ENCODE measurements at places on chromosomes 2 and 18.

- no peak for DNase-seq
These were observed 65.0 kb upstream of the NCKAP5 start for GRCh38 chr2:133633309-133633708.

DNA sequence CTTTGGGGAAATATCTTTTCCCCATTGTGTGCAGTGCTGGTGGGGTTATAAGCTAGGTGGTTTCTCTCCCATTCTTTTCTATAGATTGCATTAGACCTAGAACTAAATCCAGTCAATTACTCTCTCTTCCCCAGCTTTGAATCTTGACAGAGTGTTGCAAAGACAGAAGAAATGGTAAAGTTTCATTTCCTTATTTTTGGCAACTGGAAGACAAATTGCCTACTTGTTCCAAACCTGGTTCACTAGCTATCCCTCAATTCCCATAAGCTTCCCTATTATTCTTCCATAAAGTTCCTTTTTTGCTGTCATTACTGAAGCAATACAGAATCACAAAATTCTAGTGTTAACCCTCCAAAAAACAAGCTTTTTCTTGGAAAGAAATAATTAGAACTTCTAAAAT, 94.0 kb upstream of the ITGA4 start:
- DNase-seq = no peak

DNA sequence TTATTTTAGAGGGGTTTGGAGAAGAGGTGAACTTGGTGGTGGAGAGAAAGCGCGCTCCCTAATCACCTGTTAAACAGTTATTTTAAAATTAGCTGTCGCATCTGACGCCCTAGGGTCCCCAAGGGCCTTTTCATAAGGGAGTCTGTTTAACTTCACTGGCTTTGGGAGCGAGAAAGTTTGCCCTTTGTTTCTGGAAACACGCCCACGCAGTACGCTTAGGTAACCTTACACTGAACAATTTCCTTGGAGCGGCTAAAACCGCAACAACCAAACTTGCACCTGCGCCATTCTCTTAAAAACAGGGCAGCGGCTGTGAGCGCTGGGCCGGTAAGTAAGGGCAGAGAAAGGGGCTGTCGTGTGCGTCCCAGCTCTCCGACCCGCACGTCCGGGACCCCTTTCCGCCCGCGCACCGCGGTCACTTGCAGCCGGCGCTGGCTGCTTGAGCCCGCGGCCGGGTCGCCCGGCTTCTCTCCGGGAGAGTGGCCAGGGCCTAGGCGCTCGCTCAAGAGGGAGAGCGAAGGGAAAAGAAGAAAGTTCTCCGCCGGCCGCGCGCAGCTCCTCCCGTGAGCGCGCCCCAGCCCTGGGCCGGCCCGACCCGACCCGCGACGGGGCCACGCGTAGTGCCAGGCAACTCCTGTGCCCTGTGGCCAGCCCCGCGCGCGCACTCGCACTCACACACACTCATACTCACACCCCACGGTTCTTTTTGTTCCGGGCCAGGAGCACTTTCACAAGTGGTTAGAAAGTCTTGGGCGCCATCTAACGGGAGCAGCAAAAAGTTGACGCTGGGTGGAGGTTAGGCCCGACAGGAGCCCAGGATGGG, 19.2 kb downstream of the POU3F3 start:
- DNase-seq = no peak

DNA sequence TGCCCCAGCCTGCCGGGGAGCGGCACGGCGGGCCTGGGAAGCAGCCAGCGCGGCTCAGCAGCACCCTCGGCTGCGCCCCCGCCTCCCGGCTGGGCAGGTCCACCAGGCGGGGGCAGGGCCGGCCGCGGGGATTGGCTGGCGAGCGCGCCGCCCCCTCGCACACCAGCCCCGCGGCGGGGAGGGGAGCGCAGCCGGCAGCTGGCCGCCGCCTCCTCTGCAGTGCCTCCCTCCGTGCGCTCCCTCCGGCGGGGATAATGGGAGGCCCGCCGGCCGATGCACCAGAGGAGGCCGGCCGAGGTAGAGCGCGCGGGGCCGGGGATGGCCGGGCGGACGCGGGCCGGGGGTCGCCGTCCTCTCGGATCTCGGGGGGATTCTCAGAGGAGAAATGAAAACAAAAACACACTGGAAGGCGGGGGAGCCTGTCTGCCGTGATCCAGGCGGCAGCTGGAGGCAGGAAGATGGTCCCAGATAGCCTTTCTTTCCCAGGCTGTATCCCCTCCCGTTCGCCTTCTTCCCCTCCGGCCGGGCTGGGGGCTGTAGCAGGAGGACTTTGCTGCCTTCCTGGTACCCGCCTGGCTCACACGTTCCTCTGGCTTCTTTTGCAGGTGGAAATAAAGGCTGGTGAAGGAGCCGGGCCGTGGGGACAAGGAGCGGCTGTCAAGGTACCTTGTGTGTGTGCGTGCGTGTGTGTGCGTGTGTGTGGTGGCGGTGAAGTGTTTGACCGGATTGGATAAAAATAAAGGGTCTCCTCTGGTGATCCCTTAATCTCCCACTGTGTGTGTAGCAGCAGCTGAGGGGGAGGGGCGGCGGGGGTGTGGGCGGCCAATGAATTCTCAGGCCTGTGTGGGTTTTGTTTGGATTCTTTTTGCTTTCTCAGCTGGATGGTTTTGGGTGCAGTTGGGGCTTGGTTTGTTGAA, 18.1 kb downstream of the TET3 start:
- DNase-seq = no peak

- DNase-seq = no peak
These were observed 21.9 kb upstream of the TET3 start for GRCh38 chr2:73962798-73963197.

DNA sequence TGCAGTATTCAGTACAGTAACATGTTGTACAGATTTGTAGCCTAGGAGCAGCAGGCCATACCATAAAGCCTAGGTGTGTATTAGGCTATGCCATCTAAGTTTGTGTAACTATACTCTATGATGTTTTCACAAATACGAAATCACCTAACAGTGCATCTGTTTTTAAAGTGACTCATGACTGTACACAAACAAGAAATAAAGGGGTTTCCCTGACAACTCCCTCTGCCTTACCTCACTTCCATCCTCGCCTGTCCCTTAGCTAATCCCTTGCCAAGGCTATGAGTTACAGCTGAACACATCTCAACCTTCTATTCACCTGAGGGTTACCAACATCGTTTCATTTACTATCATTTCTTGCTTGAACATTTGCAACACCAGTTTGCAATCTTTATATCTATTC, 78.6 kb upstream of the RPRM start:
- DNase-seq = no peak

GRCh38 chr2:159399716-159400415, 113.4 kb upstream of the WDSUB1 start:
- no peak for DNase-seq

DNA sequence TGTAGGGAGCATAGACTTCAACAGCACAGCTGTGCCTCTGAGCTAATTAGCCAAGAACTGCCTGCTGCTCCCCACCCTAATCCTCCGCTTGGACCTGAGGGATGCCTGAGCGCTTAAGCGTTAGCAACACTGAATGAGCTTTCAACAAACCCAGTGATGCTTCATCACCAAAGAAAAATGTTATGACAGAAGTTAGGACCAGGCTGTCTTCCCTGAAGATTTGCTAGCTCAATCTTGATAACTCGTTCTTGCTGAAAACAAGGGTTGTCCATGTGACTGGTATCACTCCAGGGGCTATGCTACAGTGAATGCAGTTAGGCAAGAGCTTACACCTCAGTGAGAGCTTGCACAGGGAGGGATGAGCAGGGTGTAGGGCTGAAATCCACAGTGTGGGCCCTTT, 190.7 kb upstream of the SIX2 start:
- DNase-seq = no peak

DNA sequence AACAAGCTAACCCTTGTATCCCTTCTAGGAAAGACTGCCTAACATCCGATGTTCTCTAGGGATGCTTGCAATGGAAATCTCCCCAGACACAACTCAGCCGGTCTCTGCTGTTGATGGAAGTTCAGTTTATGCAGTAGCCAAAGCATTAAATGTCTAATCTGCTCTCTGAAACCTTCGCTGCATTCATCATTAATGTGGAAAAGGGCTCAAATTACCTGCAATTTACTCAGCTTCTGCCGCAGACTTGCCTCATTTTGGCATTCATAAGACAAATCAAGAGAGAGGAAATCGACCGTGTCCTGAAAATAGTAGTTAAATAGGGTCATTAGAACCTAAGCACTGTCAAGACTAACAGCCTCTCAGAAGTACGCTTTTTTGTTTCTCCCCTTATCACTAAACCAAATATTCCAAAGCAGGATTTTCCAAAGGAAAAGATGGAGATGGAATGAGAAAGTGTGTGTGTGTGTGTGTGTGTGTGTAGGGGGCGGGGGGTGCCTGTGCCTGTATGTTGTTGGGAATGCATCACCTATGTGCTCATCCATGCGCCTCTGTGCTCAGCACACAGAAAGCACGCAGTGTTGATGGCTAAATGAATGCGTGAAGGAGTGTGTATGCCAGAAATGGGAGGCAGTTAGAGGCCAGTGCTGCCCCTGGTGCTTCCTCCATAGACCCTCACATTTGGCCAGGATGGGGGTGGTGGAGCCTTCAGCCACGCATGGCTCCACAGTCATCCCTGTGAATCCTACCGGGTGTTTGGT, 7.4 kb downstream of the LCT start:
- DNase-seq = no peak

GRCh38 chr2:74645344-74645743, 2.8 kb downstream of the M1AP start:
- no peak for DNase-seq

GRCh38 chr2:31107591-31108300, 30.5 kb downstream of the GALNT14 start:
- DNase-seq = no peak

DNA sequence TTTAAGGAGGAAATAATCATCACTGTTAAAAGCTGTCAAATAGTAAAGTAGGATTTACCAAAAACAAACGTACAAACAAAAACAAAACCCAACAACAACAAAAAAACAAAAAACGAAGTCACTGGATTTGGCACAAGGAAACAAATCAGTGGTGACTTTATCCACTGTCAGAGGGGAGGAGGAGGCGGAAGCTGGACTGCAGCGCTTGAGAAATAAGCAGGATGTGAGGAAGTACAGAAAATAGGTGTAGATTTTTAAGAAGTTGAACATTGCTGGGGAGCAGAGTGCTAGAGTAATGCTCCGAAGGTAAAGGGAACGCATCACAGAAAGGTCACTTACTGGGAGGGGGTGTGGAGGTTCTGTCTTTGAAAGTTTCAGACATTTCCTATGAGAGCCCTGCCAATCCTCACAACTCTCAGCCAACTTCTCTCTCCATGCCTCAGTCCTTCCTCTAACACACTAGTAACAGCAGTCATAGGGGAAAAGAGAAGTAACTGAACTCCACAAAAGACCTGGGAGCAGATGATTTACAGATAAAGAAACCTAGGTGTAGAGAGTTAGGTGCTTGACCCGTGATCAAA, 220.2 kb upstream of the SMAD7 start:
- no peak for DNase-seq

GRCh38 chr2:235303499-235304291, 190.1 kb upstream of the AGAP1 start:
- DNase-seq = no peak

DNA sequence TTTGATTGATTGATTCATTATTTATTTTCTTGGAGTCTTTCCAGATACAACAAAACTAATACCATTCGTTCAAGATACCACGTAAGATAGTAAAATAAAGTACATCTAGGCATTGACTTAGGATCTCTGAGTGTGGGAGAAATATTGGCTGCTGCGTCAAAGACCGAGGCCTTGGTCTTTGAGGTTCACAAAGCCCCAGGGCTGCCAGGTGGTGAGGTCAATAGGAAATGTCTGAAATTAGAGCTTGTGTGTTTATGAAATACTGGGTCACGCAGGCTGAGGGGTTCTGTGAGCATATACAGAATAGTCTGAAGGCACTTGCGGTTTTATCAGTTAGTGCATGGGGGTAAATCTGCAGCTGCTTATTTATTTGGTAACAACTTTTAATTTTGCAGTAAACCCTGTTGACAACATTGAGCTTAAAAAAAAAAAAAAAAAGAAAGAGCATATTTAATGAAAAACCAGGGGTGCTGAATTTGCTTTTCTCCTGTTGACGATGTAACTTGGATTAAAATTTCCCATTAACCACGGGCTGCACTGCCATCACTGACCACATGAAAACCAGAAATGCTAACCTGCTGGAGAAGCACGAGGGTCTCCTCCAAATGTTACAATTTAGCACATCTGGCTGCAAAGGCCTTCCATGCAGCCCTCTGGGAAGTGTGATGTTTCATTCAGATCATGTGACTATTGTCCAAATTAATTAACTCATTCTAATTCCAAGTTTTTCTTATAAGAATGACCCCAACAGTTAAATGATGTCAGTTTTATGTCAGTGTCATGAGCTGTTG, 27.1 kb upstream of the SERPINB12 start:
- no peak for DNase-seq

GRCh38 chr2:121330921-121331320, 45.9 kb upstream of the TFCP2L1 start:
- no peak for DNase-seq

- DNase-seq = peak; percentile 36
These were observed 31.1 kb downstream of the HDAC4 start for GRCh38 chr2:239369631-239370161.

DNA sequence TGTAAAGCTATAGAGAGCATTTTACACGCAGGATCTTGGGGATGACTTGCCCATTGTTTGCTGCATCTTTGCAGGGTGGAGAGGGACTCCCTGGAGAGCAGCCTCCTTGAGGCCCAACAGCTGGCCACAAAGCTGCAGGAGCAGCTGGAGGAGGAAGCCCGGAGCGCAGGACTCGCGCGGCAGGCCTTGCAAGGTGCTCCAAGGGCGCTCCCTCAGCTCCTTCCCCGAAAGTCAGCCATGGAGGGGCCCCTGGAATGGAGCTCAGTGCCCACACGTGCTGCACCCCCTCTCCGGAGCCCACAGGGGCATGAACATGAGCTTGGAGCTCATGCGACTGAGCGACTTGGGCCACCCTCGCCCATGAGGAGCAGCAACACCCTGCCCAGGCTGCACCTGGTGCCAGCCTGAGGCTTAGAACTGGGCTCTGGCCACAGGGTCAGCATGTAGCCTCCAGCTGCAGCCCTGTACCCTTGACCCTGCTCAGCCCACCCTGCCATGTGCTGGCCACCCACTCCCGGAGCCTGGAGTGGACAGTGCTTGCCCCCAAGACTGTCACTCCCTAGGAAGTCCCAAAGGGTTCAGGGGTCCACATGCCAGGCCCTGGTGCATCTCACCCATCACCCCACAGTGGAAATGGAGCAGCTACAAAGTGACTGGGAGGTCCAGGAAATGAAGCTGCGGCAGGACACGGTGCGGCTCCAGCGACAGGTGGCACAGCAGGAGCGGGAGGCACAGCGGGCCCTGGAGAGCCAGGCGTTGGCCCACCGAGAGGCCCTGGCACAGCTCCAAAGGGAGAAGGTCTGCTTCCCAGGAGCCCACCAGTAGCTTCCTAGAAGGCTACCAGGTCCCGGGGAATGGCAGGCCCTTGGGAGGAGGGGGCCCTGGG, 43.0 kb downstream of the CROCC2 start:
- no peak for DNase-seq

GRCh38 chr2:44098050-44098449, 70.6 kb upstream of the PPM1B start:
- DNase-seq = no peak

- no peak for DNase-seq
These were observed 73.6 kb upstream of the GLI2 start for GRCh38 chr2:120662046-120662445.

DNA sequence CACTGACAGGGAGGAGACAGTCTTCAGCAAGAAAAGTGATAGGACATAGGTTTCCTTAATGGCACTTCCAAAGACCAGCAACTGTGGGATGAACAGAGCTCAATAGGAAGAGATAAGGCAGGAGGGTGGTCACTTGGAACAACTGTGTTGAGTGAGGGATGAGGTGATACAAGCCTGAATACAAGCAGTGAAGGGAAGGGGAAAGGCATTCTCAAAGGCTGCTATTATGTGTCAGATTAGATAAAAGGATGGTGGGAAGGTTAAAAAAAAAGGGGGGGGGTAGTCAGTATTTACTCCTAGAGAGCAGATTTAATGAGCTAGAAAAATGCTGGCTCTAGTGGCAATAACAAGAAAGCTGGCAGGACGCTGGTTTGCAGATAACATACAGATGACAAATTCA, 25.7 kb downstream of the CCBE1 start:
- DNase-seq = no peak

Measured in thymus (tissue), 14 donors.